Fibroblast of upper back skin (primary cell): ENCODE measurements at places on chromosomes 6 and 20.

GRCh38 chr6:41777551-41778285 lies 2.0 kb downstream of the FRS3 start:
- DNase-seq, result no peak

- peak; percentile 63 for DNase-seq
These were observed 28.9 kb downstream of the PREP start for GRCh38 chr6:105374010-105374420.

GRCh38 chr20:38001173-38001875 lies 31.9 kb downstream of the TTI1 start:
- peak; percentile 70 for DNase-seq

DNA sequence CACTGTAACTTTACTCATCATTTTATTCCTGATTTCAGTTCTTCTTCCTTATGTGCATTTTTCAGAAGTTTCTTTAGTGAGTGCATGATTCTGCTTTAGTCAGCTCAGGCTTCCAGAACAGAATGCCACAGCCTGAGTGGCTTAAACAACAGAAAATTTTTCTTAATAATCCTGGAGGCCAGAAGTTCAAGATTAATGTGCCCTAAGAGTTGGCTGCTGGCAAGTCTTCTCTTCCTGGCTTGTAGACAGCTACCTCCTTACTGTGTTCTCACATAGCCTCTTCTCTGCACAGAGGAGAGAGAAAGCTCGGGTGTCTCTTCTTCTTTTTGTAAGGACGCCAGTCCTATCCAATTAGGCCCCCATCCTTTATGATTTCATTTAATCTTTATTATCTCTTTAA lies 443.1 kb upstream of the RGS17 start:
- no peak for DNase-seq

DNA sequence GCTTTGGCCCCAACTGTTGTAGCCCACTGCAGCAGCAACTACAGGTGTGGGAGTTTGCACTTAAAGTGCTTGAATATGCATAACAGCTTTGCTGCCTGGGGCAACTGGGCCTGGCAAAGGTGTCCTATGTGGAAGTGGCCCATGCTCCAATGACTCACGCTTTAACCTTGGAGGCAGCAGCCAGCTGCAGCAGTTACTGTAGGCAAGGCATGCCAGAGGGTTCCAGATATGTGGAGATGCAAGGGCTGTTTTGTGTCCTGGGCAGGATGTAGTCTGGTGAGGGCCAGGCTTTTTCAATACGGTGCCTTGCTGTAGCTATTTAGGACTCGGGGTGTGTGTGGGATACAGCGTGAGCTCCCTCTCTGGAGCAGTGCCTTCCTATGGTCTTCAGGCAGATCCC lies 150.3 kb downstream of the NKAIN2 start:
- DNase-seq, result no peak

DNA sequence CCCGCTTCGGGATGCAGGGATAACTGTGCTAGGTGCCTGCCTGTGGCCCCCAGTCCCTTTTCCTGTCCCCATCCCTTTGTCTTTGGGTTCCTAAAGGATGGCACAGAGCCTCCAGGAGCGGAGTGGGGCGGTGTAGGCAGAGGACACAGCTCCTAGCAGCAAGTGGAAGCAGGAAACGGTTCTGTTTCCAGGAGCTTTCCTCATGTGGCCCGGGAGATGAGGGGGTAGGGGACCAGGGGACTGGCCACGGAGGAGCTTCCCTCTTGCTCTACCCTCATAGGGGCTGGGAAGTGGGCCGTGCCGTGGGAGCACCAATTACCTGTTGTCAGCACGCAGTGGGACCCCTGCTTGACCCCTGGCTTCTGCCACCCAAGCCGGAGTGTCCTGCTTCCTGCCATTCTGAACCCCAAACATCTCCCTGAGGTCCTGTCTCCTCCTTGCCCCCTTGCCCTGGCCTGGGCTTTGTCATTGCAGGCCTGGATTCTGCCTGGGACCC lies 76.9 kb downstream of the SRC start:
- DNase-seq, result no peak
